Dorsolateral prefrontal cortex (tissue), 122 donors: ENCODE measurements at places on chromosomes 5 and 9.

DNA sequence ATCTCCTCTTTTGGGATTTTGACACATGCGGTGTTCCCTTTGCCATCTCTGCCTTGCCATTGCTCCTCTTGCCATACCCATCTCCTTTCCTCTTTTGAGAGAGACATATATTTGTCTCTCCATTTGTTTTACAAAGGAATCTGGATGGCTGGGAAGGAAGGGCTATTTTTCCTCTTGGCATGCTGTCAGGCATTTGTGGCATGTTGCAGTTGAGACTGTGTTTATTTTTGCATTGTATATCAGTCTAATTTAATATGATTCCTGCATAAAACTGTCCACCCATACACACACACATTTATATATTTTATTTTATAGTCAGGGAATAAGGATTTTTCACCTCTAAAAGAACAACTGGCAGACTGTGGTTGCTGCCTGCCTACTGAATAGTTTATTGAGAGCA is 1105.8 kb upstream of the SEMA6A start:
- no peak for DNase-seq

GRCh38 chr5:31119938-31120641 is 73.4 kb upstream of the CDH6 start:
- no peak for DNase-seq

- no peak for DNase-seq
These were observed 13.2 kb upstream of the CEL start for GRCh38 chr9:133048595-133048994.

DNA sequence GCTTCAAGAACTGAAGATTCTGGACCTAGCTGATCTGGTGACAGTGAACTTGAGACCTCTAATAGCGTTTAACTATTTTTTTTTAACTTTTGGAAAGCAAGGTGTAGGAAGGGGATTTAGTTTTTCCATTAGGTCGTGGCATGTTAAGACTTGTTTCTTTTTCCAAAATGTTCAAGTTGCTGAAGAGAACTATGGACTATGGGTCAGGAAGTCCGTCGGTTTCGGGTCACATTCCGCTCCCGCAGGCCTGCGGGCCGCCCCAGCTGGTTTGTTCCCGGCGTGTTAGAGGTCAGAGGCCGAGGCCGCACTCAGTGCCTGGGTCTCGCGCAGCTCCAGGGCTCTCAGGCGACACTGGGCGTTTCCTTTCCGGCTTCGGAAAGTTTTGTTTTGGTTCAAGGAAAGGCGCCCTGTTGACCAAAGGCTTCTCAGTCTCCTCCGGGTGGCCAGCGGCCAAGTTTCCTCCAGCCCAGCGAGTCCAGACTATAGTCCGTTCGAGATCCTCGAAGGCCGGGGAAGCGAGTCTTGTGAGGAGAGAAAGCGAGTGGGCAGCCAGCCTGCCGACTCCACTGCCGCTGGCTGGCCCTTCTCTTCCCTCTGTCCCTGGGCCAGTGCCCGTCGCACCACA is 586 bp upstream of the FCHO2 start:
- DNase-seq: no peak

DNA sequence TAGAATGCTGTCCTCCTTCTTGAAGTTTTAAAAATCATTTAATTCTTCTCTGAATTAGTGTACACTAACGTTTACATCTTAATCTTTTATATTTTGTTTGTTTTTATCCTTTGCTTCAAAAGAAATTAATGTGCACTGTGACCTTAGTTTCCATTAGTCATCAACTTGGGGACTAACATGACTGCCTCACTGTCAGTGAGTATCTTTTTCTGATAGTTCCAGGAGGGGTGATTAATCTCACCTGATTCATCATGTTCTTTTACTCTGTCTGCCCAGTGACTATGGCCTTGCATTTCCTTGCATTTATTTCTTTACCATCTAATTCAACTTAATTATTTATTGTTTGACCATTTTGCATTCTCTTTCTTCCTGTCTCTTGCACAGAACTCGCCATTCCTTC is 33.4 kb upstream of the NR3C1 start:
- no peak for DNase-seq

DNA sequence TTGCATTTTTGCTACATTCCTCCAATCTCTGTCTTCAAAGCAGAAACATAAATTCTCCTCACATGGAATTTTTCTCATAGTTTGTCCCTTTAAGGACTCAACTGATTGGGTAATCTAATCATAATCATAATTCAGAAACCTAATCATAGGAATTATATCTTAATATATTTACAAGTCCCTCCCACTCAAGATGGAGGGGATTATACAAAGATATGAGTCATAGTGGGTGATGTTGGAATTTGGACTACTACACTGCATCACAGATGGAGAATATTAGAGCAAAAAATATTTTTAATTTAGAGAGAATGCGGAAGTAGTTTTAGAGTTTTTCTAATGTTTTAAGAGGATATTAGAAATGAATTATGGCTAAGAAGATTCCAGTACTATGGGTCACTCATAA is 1034.0 kb downstream of the DTWD2 start:
- no peak for DNase-seq

- no peak for DNase-seq
These were observed 9.9 kb downstream of the GNAQ start for GRCh38 chr9:78021697-78022096.

GRCh38 chr5:149838881-149839739 is 105.5 kb downstream of the PDE6A start:
- DNase-seq: no peak

DNA sequence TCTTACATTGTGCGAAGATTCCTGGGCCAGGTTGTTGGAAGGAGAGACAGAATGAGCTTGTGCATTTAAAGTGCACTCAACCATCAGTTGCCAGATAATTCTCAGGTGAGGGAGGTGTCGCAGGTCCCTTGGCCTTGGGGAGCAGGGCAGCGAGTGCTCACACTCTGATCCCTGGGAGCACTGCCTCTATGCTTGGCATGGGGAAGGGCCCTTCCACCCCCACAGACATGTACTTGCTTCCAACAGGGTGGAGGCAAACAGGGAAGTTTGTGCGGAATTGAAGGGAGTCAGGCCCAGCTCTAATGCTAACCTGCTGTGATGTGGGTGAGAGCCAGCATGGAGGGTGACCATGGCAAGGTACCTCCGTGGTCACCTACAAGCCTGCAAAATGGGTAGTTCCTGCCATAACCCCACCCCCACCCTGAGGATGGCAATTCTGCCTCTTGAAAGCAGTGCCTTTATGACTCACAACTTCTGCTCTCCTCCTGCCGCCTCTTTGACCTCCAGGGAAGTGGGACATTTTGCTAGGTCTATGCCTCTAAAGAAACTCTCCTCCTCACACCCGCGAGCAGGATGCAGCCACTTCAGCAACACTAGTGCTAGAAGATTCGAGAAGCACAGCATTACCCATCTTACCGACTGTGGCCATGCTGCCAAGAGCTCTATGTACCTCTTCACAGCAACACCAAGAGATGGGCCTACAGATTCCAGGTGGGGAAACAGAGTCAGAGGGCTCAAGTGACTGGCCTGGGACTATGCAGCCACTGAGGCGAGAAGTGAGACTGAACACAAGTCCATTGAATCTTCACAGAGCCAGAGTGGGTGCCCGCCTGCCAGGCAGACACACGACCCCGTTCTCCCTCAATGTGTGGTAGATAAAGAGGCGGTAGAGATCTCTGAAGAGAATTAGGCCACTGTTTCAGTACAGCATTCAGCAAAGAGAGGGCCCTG is 22.1 kb upstream of the SLC25A51 start:
- no peak for DNase-seq

DNA sequence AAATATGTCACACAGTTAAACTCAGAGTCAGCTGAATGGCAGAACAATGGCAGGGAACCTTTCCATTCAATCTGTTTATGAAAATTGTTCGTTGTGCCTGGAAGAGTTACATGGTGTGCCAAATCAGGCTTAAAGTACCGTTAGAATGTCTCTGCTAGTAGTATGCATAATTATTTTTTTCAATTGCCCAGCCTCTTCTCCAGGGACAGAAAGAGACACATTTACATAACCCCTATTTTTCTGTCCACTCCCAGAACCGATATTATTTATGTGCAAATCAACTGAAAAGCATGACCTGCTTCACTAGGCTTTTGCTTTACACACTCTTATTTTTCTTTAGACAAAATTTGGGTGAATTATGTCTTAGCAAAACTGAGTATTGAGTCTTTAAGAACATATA is 459.1 kb downstream of the EFNA5 start:
- DNase-seq: no peak

DNA sequence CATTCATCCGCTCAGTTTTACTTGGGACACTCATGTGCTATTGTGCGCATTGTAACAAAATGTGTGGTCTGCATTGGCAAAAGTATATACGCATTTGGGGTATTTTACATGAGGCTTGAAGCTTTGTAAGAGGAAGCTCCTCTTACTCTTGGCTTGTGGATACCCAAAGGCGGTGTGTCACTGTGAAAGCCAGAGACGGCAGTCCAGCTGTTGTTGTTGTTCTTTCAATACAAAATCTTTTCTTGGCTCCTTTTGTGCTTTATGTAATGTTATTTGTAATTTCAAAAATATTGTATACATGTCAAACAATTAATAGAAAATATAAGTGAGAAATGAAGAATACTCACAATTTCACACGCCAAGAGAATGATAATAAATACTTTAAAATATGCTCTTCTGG is 128.3 kb upstream of the MOCS2 start:
- DNase-seq: no peak

DNA sequence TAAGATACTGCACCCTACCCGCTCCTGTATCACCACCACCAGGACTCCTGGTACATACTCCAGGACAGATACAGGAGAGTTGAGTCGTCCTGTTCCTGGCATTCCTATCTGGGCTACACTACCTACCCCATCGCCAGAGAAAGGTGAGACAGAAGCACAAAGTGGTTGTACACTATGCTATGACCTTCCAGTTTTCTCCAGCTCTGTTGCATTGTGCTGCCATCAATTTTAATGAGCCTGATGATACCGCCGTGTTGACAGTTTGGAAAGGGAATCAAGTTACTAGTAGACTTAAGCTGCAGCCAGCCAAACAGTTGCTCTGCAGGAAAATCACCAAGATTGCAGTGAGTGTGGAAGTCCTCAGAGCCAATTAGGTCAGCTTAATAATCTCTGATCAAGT is 35.2 kb downstream of the ANP32B start:
- no peak for DNase-seq

DNA sequence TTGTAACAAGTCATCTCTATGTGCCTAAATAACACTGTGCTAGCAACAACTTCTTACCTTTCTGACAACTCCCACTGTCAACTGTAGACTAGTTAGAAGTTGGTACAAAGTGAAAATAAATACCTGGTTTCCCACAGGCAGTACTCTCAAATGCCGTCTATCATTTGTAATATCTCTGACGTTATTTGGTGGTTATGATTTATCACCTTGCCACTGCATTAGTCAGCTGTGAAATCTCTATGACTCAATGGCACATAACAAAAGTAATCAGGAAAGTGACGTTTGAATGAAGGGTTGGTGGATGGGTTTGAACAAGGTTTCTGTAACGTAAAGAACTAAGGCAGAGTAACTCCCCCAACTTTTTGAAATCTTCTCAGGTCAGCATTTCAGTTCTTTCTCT is 592.3 kb downstream of the MAT2B start:
- no peak for DNase-seq

DNA sequence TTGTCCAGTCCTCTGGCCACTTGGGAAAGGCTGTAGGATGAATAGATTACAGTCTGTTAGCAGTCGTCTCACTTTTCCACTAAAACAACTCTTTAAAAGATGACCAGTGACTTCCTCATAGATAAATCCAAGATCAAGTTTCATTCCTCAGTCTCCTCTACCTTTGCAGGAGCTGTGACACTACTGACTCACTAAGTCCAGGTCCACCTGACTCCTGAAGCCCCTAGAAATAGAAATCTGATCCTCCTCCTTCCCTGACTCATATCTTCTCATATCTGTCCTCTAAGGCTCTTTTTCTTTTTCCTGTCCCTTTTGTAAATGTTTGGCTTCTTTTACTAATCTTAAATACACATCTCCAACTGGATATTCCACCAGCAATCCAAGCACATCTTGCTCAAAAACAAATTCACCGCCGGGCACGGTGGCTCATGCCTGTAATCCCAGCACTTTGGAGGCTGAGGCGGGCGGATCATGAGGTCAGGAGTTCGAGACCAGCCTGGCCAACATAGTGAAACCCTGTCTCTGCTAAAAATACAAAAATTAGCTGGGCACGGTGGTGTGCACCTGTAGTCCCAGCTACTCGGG is 2.6 kb downstream of the CCDC125 start:
- no peak for DNase-seq

DNA sequence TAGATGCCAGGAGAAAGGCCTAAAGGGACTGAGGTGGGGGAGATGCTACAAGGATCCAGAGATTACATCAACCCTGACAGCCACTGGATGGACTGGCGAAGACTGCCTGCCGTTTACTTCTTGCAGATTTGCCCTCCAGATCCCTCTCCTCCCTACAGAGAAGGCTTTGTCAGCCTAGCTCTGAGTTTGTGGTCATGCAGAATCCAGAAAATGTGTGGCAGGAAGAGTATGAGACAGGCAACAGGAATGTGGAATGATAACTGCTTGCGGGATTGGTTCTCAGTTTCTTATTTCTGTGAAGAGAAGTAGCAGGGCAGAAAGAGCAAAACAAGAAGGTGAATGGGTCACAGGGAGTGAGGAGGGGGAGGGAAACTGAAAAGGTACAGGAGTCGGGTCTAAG is 129.6 kb downstream of the TLE1 start:
- no peak for DNase-seq

DNA sequence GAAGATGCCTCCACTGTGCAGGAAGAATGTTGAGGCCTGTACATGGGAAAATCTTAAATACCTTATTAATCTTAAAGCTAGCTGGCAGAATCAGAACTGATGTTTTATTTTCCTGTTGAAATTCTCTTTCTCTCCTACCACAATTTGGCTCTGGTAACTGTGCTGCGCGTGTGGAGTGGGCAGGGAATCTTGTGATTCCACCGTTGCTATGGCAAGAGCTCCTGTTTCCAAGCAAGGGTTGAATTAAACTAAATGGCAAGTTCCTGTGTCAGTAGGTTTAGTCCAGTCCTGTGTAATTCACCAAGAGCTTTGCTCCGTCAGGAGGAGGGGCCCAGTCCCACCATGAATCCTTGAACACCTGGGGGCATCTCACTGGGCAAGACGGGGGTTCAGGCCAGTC is 36.4 kb downstream of the NXNL2 start:
- DNase-seq: no peak

DNA sequence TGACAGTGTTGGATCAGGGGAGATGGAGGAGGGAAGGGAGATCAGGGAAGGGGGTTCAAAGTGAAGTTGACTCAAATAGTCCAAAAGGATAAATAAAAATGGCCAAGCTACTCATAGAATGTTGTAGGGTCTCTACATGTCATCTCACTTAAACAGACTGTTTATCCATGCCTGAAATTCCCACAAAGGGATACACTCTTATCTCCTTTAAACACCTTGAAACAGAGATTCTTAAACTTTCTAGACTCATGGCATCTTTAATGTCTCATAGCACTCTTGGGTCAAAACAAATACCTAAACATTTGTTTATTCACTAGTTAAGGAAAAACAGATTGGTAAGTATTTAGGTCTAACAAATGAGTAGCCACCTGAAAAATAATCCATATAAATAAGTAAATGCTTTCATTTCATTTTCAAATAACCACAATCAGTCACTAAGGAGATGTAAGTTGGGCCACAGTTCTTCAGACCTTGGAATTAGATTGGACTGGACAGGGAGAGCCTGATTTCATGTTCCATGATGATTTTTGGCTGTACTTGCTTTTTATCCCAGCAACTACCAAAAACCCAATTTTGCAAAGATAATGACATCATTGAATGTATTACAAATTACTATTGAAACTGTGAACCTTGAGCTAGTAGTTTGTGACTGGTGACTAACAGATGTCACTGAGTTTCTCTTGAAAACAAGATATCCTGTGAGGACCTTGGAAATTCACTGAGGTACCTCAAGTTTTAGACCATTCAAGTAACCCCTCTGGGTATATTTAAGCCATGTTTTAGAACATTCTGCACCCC is 62.5 kb upstream of the ISOC1 start:
- DNase-seq: no peak
